ENCODE measurements at places on chromosomes 7 and 10. TPM values are rescaled to one million over a fixed set of nuclear protein-coding genes. Genes with fewer than 3 reads are reported as not detected.

Gene WASL
- total RNA-seq: 13.9 TPM

Gene AQP1
- 6.7 TPM for total RNA-seq

Gene C10orf62
- total RNA-seq: not detected

Gene SFRP4
- not detected for total RNA-seq

Gene CALHM3
- total RNA-seq: not detected

Gene CLCN1
- not detected for total RNA-seq

Gene CCDC126
- total RNA-seq: 5.2 TPM

Gene RBM28
- 146 TPM for total RNA-seq

Gene HACD1
- total RNA-seq: 1.1 TPM

Gene ERVW-1
- total RNA-seq: not detected

Measured in K562 (cell line).